ENCODE measurements at places on chromosomes 1 and 21.

- DNase-seq = no peak
These were observed 16.8 kb upstream of the SH3GLB1 start for GRCh38 chr1:86687595-86687994.

GRCh38 chr1:173017792-173018191, 32.9 kb downstream of the TNFSF18 start:
- DNase-seq = no peak

DNA sequence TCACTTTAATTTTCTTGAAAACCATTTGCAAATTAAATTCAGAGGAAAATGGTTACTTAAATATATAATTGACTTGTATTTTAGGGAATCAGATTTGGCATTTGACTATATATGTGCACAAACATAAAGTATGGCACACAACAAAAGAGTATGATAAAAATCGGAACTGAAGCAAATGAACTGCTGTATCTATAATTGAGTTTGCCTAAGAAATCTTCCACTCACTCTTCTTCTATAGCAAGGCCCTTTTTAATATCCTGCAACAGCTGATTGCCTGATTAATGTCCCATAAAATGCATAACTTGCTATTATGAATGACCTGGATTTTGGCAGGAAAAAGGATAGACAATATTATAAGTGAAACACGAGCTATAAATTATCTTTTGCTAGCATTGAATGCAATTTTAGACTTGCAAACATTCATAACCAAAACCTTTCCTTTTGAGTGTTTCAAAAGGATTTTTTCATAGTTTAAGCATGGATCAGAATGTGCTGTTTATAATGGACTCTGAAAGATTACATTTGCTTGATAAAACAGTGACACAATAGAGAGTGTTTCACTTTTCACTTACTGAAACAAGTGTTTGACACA, 2204.3 kb downstream of the MRPL39 start:
- no peak for DNase-seq

DNA sequence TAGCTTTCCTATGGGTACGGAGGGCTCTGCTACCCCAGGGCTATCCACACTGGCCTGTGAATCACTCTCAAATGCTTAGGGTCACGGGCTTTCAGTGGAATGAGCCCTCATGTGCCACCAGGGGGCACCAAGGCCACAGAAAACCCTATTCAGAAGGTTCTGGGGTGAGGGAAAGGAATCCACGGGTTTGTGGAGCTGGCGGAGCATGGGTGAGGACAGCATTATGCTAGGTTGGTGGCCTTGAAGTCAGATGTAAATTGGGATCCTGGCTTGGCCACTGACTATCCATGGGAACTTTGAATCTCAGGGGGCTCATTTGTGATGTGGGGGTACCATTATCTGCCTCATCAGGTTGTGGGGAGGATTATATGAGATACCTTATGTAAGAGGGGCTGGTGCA, 5.1 kb upstream of the LAMTOR5 start:
- no peak for DNase-seq

GRCh38 chr1:221998186-221998612, 256.3 kb upstream of the DUSP10 start:
- no peak for DNase-seq

GRCh38 chr1:167911413-167911812, 2.5 kb downstream of the ADCY10 start:
- DNase-seq = no peak

Measured in HS-27A (cell line).